H7 (cell line): ENCODE measurements at places on chromosomes 13 and 19. TPM values are rescaled to one million over a fixed set of nuclear protein-coding genes. Genes with fewer than 3 reads are reported as not detected.

Gene CEACAM20
- not detected in 2 replicates for total RNA-seq

Gene OLFM2
- 40.0 and 63.4 TPM in 2 replicates for total RNA-seq

Gene ACER1
- not detected in 2 replicates for total RNA-seq

Gene GRAMD1A
- total RNA-seq, result 110 and 138 TPM in 2 replicates
